ENCODE measurements at places on chromosomes 1 and 21.

DNA sequence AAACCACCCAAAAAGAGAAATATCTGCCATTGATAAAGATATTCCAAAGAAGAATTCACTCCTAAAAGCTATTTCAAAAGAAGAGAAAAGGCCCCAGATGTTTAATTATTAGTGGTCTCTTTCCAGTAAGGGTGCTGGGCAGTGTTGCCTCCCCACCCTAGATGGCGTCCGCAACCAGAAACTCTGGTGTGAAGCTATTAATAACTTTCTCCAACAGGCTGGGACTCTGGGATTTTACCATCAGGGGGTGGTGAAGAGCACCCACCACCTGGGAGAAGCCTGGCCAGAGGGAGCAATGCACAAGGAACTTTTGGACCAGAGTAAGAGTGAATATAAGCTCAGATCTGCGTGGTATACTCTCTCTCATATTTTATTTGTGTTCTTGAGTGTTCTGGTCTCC is 115.4 kb upstream of the TIAM1 start:
- DNase-seq: no peak

- DNase-seq: no peak
Measured at GRCh38 chr1:95369985-95370690, 136.1 kb downstream of the RWDD3 start.

- DNase-seq: no peak
Measured at GRCh38 chr1:94579876-94580294, 38.3 kb upstream of the F3 start.

DNA sequence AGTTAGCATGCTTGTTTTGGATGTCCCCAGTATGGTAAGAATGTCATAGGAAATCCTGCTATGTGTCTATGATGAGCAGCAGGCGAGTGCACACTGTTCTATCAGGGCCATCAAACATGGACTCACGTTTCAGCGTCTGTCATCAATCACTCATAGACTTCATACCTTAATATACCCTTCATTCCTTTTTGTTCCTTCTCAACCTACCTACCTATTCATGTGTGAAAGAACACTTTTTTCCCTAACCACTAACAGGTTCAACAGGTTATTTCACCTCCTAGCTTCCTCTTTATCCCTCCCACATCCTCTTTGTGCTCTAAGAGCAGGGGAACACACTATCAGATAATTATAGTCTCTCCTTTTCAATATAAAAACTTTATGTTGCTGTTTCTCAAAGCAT is 300.6 kb downstream of the TM2D1 start:
- DNase-seq: no peak

DNA sequence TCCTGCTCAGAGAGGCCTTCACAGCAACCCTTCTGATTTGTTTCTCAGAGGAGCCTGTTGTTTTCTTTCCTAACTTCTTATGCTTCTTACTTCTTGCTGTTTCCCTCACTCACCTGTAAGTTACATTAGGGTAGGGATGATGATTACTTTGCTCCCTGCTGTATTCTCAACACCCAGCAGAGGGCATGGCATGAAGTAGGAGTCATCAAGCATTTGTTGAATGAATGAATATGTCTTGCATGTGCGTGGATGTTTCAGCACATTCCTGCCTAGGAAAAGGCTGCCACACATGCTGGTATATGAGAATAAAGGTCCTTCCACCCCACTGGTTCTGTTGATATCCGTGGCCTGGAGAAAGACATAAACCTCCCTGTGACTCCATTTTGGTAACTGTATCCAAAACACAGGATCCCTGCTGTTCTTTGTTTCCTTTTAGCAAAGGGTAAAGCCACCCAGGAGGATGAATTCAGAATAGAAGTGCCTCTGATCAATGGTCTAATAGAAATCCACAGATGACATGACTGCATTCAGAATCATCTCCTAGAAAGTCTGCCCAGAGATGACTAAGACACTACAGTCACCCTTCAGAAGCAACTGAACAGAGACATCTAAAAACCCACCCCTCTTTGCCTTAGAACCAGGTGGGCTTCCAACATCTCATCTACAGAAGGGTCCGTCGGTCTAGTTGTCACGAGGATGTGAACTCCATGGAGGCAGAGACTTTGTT is 168.8 kb downstream of the ZSCAN20 start:
- peak; percentile 38 for DNase-seq

- no peak for DNase-seq
Measured at GRCh38 chr1:101291562-101292380, 55.0 kb downstream of the S1PR1 start.

GRCh38 chr1:57800376-57800775 is 376.5 kb upstream of the DAB1 start:
- DNase-seq: no peak

DNA sequence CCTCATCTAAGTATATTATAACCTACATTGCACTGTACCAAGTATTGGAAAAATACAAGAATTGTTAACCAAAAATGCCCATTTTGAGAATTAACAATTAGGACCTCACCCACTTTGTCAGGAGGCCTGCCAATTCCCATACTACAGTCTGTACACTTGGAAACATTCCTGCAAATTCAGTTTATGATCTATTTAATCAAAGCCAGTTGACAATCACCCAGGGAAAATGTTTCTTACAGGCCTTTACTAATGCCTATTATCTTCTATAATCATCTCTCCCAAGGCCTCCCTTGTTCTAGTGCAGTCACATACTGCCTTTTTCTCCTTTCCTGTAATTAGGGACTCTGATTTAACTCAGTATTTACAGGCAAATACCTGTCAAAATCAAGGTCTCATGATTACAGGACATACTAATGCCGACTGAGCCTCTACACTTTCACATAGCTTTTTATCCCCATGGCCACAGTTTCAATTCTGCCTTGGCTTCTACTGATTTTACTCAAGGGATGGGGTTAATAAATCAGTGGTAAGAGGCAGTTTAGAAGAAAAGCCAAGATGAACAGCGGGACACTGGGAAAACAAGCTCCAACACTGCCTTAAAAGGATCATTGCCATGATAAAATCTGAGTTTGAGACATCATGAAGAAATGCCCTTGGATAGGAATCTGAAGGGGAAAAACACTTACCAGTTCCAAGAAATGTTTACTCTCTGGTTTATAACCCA is 338.7 kb downstream of the VAV3 start:
- no peak for DNase-seq

GRCh38 chr1:25128121-25128621 is 104.1 kb downstream of the SYF2 start:
- no peak for DNase-seq

DNA sequence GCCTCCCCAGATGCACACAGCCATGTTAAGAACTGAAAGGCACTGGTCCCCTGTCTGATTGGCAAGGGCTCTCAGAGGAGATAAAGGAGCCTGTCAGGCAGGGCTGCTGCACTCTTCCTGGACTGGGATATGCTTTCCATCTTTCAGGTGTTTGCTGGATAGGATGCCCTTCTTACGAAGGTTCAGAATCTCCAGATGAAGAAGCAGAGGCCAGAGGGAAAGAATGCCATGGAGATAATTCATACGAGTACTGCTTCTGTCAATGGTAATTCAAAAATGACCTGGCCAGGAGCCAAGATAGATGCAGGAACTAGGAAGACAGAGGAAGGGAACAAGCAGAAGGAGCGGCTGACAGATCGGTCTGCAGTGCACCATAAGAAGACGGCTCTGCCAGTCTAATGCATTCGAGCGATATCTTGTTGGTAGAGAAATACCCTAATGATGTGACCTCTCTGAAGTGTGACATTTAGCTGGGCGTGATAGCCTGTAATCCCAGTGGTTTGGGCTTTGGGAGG is 16.6 kb upstream of the ATP2B4 start:
- DNase-seq: no peak

GRCh38 chr1:181173761-181174447 is 85.4 kb downstream of the IER5 start:
- DNase-seq: no peak

- DNase-seq: no peak
Measured at GRCh38 chr21:29385934-29386520, 87.3 kb downstream of the BACH1 start.

GRCh38 chr1:7039590-7040220 is 254.5 kb downstream of the CAMTA1 start:
- DNase-seq: no peak

GRCh38 chr1:1210726-1211540 is 3.0 kb downstream of the TNFRSF4 start:
- no peak for DNase-seq

GRCh38 chr1:214899908-214900460 is 182.6 kb upstream of the KCNK2 start:
- DNase-seq: no peak

GRCh38 chr1:230537456-230537855 is 104.8 kb upstream of the COG2 start:
- DNase-seq: no peak

DNA sequence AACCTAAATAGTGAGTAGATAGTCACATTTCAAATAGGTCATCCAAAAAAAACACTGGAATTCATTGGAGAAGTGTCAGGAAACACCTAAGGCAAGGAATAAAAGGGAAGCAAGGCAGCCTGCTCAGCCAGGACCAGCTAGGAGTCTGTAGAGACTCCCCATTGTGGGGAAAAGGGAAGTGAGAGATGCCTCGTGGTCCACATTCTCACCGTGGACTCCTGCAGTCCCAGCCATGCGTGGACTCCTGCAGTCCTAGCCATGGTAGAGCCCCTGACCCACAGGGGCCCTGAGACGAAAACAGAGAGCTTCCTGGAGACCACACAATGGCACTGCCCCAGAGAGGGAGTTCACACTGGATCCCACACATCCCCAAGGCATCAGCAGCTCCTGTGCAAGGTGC is 97.5 kb downstream of the LRIG2 start:
- no peak for DNase-seq

DNA sequence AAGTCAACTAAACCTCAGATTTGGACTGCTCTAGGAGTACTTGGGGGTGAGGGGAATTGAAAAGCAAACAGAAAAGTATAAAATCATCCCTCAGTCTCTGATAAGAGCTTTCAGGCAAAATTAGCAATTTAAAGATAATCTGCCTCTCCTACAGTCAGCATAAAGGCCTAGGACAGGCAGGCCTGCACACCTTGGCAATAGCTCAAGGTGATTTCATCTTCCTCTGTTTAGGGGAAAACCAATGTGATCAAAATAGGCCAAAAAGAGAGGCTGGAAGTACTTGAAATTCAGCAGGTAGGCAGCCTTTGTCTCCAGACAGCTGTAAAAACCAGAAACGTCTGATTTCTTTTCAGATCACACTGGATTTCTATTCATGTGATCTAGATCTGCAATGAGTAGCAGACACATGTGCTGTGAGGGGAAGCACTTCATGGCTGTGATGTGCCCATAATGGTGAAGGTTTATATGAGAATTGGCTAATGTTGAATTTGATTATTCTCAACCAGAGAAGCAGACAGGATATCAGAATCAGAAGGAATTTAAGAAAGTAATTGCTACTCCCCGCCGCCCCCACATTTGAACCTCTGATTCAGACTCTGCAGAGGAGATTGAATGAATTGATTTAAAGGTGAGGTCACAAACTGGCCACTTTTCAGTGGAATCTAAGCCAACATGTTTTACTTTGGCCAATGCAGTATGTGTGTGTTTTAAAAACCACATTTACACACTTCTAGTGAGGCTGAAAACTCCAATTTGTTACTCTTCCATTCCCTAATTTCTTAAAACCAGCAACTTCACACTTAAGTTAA is 45.8 kb upstream of the DNASE2B start:
- no peak for DNase-seq

GRCh38 chr1:236338096-236338495 is 56.0 kb upstream of the EDARADD start:
- no peak for DNase-seq

DNA sequence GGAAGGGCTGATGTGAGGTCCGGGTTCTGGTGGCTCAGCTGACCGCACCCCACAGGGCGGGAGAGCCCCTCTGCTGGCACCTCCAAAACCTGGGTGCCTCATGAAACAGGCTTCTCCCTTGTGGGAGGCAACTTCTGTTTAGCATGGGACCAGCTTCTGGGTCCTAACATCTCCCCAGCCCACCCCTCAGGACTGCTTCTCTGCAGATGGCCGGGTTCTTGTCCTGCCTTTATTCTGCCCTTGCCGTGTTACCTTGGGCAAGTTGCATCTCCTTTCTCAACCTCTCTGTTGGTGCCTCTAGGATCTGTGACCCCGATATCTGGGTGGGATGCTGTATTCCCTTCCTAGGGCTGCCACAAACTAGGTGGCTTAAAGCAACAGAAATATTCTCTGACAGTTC is 15.0 kb upstream of the TTC22 start:
- no peak for DNase-seq

GRCh38 chr1:216690603-216691002 is 32.6 kb downstream of the ESRRG start:
- DNase-seq: no peak

- DNase-seq: no peak
Measured at GRCh38 chr21:32548978-32549377, 36.3 kb downstream of the TCP10L start.

GRCh38 chr21:22154579-22155274 is 1156.5 kb downstream of the NCAM2 start:
- DNase-seq: no peak

DNA sequence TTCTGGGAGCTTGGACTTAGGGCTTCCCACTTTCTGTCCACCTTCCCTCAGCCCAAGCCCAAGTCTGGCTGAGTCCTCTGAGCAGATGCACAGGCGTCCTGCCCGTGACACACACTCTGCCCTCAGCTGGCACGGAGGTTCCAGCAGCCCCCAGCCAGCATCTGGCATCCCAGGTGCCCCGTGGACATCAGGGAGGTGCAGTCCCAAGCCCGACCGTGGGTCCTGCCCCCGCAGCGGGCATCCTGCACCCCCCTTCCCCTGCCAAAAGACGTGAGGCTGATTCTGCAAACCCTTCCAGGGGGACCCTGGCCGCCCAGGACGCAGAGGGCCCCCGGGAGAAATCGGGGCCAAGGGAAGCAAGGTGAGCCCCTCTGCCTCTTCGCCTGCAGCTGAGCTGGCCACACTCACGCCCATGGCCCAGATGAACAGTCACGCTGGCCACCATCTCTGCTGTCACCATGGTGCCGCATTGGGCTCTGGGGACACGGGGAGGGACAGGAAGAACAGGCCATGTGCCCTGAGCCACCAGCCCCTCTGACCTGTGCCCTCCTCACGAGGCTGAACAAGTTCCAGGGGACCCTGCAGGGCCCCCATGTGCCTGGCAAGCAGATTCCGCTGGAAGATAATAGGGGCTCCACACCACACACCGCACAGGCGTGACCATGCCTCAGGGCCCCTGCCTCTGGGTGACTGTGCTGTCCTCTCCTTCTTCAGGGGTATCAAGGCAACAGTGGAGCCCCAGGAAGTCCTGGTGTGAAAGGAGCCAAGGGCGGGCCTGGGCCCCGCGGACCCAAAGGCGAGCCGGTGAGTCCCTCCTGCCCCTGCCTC is 20.6 kb downstream of the COL6A2 start:
- DNase-seq: no peak

DNA sequence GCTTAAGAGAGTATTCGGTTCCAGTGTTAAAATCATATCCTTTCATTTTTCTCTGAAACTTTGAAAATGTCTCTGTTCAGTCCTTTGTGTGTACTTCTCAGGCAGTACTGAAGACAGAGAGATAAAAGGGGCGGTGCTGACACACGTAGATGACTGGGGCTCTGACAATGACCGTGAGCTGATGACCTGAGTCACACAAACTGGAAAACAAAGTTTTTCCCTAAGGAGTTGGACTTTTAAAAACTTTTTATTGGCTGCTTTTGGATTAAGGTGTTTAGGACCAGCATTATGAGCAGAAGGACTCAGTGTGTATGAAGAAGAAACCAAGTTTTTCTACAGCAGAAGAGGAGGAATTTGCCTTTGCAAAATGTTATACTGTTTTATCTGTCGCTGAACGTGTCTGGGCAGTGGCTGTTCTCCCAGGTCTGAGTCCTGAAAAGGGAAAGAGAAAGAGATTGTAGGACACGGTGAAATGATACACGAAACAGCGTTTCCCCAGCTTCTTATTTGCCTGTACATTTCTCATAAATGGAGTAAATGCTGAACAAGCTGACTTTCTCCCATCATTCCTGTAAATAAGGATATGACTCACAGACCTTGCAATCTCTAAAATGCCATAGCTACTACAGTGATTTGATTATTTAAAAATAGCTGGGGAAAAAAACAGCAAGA is 51.5 kb downstream of the MAP3K7CL start:
- no peak for DNase-seq
